ENCODE measurements at places on chromosomes 7 and 10.
A peak's percentile ranks its signal among the peaks of the same experiment; 100 is the strongest.

DNA sequence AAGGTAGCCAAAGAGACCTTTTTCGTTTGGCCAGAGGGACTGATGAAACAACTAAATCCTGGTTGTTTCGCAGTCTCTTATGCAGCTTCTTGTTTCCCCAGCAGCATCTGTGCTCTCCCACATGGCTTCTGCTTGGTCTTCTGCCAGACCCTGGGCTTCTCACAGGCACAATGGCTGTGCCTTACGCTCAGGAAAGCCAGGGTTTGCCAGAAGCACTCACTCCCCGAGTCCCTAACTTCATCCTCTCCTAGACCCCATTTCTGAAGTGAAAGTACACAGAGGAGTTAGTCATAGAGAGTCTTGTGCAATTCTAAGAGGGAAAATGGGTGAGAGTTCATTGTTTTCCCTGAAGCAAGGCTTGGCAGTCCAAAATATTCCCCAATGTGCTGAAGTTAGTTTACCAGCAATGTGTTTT lies 121.7 kb downstream of the EVX1 start:
- DNase-seq = no peak

- no peak for DNase-seq
Observed at GRCh38 chr7:130959743-130960207, 225.8 kb upstream of the KLF14 start.

- no peak for DNase-seq
Observed at GRCh38 chr10:69721690-69722310, 79.9 kb upstream of the COL13A1 start.

DNA sequence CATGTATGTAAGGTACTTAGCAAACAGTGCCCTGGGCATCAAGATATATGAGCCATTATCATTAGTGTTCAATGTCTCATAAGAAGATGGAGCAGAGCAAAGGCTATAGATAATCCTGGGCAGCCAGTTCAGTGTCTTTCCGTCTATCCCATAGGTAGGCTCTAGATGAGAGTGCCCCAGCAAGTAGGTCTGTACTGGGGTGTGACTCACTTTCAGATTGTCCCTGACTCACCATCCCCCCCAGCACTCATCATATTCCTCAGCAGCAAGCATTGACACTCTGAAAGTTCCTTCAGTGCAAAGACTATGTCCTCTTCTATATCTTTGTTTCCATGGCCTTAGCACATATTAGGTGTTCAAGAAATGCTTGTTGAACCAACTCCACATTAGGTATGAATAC lies 20.0 kb upstream of the FAM204A start:
- DNase-seq = no peak

GRCh38 chr7:127089146-127089545 lies 163.6 kb downstream of the GRM8 start:
- DNase-seq = no peak

GRCh38 chr10:69885379-69886013 lies 83.8 kb downstream of the COL13A1 start:
- DNase-seq = no peak

GRCh38 chr10:100749059-100749308 lies 3.6 kb downstream of the PAX2 start:
- no peak for DNase-seq

GRCh38 chr10:118927321-118927720 lies 102.2 kb upstream of the NANOS1 start:
- DNase-seq = no peak

DNA sequence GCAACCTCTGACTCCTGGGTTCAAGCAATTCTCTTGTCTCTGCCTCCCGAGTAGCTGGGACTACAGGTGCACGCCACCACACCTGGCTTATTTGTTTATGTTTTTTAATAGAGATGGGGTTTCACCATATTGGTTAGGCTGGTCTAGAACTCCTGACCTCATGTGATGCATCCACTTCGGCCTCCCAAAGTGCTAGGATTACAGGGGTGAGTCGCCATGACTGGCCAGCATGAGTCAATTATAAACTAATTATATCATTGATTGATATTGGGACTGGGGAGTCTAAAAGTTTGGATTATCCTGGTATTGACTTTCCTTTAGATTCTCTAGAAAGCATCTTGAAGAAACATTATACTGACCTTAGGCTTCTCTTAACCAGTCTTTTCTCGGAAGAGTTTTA lies 73.9 kb upstream of the CCNY start:
- DNase-seq = no peak

GRCh38 chr10:53111529-53111928 lies 338.9 kb upstream of the MBL2 start:
- no peak for DNase-seq

DNA sequence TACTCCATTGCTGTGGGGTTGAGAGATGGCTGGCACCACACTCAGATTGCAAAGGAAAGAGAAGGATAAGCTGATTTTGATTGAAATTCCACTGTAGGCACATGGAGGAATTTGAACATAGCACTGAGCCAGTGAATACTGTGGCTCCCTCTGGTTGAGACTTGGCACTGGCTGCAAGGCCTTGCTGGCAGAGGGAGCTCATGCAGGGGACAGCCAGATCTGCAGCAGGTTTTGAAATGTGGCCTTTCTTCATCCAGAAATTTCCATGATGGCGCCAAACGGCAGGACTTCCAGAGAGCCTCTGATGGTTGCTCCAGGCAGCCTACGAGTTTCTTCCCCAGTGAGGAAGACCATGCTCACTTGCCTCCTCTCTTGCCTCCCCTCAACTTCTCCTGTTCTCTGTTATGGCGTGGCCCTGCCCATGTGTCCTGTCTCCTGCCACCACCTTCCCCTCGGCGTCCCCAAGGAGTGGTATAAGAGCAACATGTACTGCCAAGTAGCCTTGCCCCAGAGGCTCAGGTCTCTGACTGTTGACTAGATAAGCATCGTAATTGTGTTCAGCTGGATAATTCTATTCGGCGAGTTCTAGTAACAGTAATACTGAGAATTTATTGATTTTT lies 265.6 kb downstream of the CCDC3 start:
- no peak for DNase-seq

GRCh38 chr10:22342421-22342820 lies 2.9 kb upstream of the SPAG6 start:
- DNase-seq = no peak

DNA sequence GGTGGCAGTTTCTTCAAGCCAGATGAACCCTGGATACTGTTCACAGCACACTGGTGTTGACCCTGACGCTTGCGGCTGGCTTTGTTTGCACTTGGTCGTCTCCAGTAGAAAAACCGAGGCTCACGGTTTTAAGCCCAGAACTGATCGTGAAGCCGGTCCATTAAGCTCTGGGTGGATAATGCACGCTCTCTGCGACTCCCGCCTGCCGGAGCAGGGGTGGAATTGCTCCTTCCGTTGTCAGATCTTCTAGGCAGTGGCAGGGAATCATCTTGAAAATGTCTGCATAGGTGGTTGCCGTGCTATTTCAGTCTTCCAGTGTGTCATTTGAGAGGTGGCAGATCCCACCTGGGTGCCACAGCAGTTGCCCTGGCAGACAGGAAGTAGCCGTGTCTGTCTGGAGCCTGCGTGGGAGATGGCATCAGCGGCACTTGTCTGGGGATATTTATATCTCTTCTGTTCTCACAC lies 35.9 kb upstream of the AP5Z1 start:
- DNase-seq = peak; percentile 73

DNA sequence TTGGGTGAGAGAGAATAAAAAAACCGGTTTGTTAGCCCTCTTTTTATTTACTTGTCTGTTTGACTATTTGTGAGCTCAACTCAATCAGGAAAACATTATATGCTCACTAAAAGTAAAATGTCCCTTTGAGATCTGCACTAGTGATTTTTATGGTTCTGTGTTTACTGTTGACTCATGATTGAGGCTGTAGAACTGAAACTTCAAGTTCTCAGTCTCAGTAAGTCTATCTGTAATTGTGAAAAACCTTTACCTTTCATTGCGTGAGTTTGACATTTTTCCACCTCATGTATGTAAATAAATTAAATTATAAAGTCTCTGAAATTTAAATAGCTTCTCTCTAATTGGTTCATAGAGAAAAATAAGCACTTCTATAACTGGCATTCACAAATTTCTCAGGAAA lies 17.0 kb upstream of the CASD1 start:
- no peak for DNase-seq

DNA sequence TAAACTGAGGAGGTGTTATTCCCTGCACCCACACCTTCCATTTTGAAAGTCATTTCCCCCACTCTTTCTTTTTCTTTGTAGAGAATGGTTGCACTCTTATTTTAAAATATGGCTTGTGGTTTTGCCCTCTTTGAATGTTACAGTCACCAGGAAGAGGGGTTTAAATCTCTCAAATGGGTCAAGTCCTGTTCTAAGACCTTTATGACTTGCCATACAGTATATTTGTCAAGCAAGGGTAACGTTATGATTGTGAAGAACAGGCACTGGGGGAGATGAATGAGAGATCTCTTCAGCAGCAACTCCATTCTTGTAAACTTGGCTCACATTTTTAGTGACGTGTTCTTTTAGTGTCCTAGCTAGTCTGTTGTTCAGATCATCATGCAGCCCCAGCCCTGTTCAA lies 634.7 kb downstream of the KCNMA1 start:
- DNase-seq = no peak

DNA sequence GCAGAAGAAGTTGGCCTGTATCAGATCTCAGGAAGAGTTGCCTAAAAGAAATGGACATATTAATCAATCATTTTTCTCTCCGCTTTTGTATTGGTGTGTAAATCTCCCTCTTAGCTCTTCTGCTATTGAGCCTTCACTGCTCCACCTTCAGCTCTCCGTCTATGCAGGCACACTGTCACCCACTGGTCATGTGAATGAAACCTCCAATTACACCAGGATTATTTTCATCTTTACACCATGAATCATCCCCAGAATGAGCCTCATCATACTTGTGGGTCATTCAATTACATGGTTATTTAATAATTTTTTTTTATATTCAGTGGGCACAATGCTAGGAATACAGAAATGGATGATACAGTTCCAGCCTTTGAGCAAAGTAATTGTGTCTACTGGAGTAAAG lies 92.6 kb downstream of the LRRC4 start:
- DNase-seq = no peak

- no peak for DNase-seq
Observed at GRCh38 chr10:80170026-80170425, 35.3 kb downstream of the ANXA11 start.

- DNase-seq = no peak
Observed at GRCh38 chr10:126511917-126512479, 123.7 kb upstream of the ADAM12 start.

DNA sequence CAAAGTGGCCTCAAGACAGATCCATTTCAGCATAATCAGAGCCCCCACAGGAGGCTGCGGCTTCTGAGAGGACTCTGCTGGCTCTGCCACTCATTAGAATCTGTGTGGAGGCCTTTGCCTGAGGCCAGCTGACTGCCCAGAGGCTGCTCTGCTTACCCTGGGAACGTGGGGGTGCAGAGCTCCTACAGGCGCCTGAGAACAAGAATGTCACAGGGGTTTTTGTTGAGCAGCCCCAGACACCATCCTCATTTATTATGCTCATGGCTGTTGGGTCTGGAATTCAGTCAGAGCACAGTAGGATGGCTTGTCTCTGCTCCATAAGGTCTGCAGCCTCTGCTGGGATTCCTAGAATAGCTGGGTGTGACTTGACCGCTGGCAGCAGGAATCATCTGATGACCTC lies 101.8 kb upstream of the GDF10 start:
- no peak for DNase-seq

GRCh38 chr7:123789817-123790216 lies 41.0 kb upstream of the WASL start:
- DNase-seq = no peak

GRCh38 chr7:134636008-134636449 lies 10.6 kb upstream of the BPGM start:
- DNase-seq = no peak

DNA sequence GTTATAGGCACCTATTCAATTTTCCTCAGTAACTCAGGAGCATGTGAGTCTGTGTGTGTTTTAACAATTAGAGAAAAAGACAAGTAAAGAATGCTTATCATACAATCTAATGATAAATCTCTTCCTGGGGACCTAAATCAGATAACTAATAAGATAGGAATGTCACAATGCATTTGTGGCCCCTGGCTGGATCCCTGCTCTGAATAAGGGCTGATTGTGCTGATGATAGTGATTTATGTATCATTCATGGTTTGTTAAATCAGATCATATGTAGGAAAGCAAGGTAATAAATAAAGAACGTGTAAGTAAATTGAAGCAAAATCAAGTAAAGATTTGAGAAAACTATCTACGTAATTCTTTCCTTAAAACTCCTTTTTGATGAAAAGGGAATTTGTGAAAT lies 145.9 kb downstream of the C7orf25 start:
- DNase-seq = no peak

GRCh38 chr10:36038316-36038955 lies 396.3 kb upstream of the FZD8 start:
- DNase-seq = no peak

GRCh38 chr10:103502849-103503660 lies 9.6 kb downstream of the NEURL1 start:
- DNase-seq = no peak

DNA sequence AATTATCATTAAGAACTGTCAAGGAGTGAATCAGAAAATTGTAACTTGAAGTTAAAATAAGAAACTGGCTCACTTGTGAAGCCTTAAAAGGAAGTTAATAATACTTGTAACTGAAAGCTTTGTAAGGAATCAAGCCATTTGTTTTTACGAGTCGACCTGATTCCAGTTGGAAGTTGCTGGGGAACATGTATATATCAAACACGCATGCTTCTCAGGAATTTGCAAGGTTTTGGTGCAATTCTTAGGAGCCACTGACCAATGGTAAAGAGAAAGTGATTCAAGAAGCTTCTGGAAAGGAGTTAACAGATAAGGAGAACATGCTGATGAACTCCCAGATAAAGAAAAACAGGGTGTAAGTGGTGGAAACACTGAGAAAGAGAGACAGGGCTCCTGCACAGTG lies 56.4 kb downstream of the ETV1 start:
- no peak for DNase-seq

DNA sequence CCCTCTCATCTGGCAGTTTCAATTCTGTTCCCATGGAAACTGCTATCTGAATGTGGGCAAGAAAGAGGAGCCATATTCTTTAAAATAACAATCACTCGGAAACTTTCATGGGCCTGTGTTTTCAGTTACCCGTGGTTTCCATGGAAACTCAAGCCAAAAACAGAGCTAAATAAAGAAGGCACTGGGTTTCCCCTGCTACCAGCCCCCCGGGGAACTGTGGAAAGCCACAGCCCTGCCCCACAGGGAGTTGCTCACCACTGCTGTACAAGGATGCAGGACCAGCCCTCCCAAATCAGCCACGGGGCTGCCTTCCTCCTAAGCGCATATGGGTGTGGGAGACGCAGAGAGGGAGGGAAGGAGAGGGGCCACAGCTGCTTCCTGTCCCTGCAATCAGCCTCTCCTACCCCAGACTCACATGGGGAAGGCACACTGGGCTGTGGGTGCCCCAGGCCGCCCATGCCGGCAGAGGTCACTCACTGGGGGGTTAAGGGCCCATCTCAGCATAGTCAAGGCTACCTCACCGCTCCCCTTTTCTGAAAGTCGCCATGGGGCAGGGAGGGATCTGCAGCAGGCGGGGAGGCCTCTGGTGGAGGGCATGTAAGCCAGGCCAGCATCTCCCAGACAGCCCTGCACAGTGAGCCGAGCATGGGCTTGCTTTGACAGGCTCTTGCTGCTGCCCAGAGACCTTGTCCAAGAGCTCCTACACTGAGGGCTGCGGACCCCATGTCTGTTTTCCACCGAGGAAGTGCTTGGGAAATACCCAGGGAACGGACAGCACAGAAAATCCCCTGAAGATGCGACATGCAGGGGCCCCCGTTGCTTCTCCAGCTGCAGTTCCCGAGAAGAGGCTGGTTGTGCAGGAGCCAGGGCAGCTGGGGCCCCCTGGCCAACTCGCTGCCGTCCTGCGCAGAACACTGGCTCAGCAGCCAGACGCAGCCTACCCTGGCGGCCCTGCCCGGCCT lies 157.3 kb upstream of the PPP2R2D start:
- DNase-seq = no peak

GRCh38 chr7:155458878-155459699 lies 1.2 kb downstream of the EN2 start:
- DNase-seq = no peak

GRCh38 chr7:111801277-111801676 lies 239.0 kb upstream of the IMMP2L start:
- DNase-seq = no peak

Data from CD4-positive, alpha-beta T cell treated with Interleukin-17A for 4 hours (primary cell).